ENCODE measurements at places on chromosomes 2 and 18. TPM values are rescaled to one million over a fixed set of nuclear protein-coding genes. Genes with fewer than 3 reads are reported as not detected.

DNA sequence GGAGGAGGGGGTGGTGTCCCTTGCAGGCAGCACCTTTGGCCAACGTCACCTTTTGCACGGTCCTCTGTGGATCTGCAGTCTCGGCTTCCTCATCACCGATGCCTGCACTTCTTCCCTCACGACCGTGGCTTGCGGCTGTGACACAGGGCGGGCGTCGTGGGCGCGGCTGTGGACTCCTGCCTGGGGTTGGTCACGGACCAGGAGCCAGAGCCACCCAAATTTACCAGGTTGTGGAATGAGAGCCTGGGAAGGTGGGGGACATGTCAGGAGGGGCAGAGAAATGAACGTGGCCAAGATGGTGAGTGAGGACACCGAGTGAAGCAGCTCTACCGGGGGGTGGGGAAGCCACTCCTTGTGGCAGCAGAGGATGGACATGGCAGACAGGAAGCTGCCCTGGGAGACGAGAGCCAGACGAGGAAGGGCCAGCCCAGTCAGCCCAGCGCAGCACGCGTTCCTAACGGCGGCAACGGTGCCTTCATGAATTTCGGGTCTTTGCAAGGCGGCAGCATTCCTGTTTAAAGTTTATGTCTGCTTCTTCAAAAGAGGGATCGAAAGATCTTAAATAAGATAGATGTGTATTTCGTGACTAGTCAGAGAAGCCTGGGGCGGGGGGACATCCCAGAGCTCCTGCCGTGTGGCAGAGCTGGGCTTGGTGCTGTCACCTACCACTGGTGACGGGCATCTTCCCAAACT, 84.2 kb downstream of the LRRFIP1 start:
- peaks cover 45% of the 10 kb centered on the region for H3K36me3 ChIP-seq
- no peak overlapping the region for H3K4me3 ChIP-seq
- no peak for DNase-seq
- H3K4me1 ChIP-seq: peaks cover 30% of the 10 kb centered on the region
- H3K27me3 ChIP-seq: no peaks in the 10 kb centered on the region

- H3K27me3 ChIP-seq: no peaks in the 10 kb centered on the region
- H3K4me1 ChIP-seq: no peaks in the 10 kb centered on the region
- H3K4me3 ChIP-seq: no peak overlapping the region
- no peaks in the 10 kb centered on the region for H3K36me3 ChIP-seq
- DNase-seq: no peak
These were observed 141.5 kb downstream of the AQP4 start for GRCh38 chr18:26723981-26724380.

Gene ACMSD
- not detected for total RNA-seq

DNA sequence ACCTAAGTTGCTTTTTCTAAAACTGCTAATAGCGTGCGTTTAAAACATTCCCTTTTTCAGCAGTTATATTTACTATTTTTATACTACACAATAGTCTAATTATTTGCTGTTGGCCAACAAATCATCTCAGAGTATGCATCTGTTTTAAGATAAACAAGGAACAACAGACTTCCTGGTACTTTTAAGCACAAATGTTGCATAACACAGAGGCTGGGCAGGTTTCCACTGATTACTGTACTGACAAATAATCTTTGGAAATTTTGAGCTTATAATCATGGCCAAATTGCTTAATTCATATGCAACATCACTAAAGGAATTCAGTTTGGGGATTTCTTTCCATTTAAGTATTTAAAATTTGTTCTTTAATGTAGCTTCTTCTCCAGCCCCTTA, 737.4 kb upstream of the SALL3 start:
- peaks cover 7% of the 10 kb centered on the region for H3K4me1 ChIP-seq
- DNase-seq: no peak
- no peak overlapping the region for H3K27ac ChIP-seq
- H3K36me3 ChIP-seq: no peaks in the 10 kb centered on the region

Gene METTL21A
- total RNA-seq: 13.0 TPM

DNA sequence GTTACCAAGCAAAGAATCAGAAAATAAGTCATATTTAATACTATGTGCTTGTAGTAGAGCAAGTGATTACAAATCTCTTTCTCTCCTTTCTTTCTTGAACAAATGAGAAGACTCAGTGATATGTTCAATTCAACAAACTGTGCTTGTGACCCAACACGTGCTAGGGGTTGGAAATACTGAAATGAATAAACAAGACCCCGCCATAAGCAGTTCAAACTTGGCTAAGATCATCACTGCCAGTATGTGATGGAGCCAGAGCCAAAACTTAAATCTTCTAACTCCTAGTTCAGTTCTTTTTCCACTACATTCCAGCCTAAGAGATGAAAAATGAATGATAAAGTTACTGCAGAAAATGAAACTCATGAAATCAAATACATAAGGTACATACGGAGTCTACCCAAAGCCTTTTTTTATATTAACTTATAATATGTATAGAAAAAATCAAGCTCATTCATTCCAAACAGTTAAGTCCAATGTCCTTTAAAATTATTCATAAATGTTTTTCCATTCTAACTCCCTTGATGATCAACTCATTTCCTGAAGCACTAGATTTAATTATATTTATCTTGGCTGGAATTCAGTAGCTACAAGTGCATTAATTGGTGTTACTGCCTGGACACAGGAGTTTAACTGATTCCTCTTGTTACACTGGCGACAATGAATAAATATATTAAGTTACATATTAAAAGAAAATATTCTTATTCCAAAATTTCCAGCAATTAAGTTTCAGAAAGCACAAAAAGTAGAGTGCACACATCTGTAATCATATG, 36.0 kb downstream of the GALNT3 start:
- no peaks in the 10 kb centered on the region for H3K27me3 ChIP-seq
- peaks cover 24% of the 10 kb centered on the region for H3K4me1 ChIP-seq
- no peak overlapping the region for H3K4me3 ChIP-seq

Gene SNRNP200
- 74.0 TPM for total RNA-seq

DNA sequence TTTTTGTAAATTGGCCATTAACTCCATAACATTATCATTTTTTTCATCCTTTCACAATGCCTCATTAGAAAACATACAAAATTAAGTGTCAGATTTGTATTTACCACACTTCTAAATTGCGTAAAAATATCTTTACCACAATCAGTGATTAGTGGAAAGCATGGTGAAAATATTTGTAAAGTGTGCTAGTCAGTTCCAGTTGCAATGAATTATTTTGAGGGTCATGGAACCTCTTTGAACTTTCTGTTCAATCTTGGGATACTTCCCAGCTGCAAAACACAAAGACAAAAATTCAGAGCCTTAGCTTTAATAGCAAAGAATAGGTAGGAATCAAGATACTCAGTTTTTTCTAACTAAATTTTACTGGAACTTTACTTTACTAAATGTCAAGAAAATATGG, 4.0 kb upstream of the COL3A1 start:
- DNase-seq: no peak
- H3K36me3 ChIP-seq: no peaks in the 10 kb centered on the region
- no peaks in the 10 kb centered on the region for H3K4me1 ChIP-seq
- H3K27me3 ChIP-seq: no peaks in the 10 kb centered on the region
- no peak overlapping the region for H3K4me3 ChIP-seq

GRCh38 chr2:46535896-46536295, 56.5 kb downstream of the TMEM247 start:
- no peaks in the 10 kb centered on the region for H3K27me3 ChIP-seq
- no peak for DNase-seq
- no peak overlapping the region for H3K27ac ChIP-seq
- no peak overlapping the region for H3K4me3 ChIP-seq
- peaks cover under 1% of the 10 kb centered on the region for H3K4me1 ChIP-seq
- peaks cover 8% of the 10 kb centered on the region for H3K36me3 ChIP-seq

GRCh38 chr2:15584767-15585469, 6.8 kb upstream of the DDX1 start:
- DNase-seq: no peak
- H3K4me1 ChIP-seq: no peaks in the 10 kb centered on the region
- no peak overlapping the region for H3K4me3 ChIP-seq
- H3K27me3 ChIP-seq: no peaks in the 10 kb centered on the region

DNA sequence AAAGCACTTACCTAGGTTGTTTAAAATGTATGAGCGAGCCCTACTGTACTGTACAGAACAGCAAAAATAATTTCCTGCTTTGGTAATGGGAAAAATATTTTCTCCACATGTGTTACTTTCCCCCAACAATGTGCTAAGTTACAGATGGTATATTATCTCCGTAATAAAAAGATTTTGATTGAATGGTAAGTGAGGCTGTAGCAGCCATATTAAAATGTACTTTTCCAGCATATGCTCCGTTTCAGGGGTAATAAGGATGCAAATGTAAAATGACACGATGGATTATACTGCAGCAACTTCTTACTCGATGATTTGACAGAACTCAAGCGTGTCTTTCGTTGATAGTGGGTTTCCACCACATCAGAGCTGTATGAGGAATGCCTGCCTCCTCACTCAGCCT, 50.5 kb downstream of the OSBPL6 start:
- no peak for DNase-seq
- no peaks in the 10 kb centered on the region for H3K27me3 ChIP-seq
- H3K4me1 ChIP-seq: peaks cover 9% of the 10 kb centered on the region
- H3K27ac ChIP-seq: no peak overlapping the region
- H3K36me3 ChIP-seq: no peaks in the 10 kb centered on the region

Gene MAP3K19
- 1.1 TPM for total RNA-seq

Gene NYAP2
- total RNA-seq: 0.18 TPM

- peak; percentile 24 for DNase-seq
- H3K36me3 ChIP-seq: no peaks in the 10 kb centered on the region
- peaks cover 6% of the 10 kb centered on the region for H3K4me1 ChIP-seq
- H3K4me3 ChIP-seq: no peak overlapping the region
- no peaks in the 10 kb centered on the region for H3K27me3 ChIP-seq
These were observed 22.9 kb upstream of the GPR55 start for GRCh38 chr2:230947908-230948365.

DNA sequence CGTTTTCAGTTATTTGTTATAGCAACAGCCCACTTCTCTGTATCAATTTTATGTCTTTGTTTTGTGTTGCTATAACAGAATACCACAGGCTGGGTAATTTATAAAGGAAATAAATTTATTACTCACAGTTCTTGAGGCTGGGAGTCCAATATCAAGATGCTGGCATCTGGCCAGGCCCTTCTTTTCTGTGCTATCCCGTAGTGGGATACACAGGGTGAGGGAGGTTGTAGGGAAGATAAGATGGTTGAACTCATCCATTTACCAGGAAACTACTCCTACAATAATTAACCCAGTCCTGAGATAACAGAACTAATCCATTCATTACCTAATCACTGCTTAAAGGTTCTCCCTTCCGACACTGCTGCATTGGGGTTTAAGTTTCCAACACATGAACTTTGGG, 220.7 kb downstream of the TPGS2 start:
- DNase-seq: no peak
- H3K4me3 ChIP-seq: no peak overlapping the region
- H3K27me3 ChIP-seq: no peaks in the 10 kb centered on the region
- no peaks in the 10 kb centered on the region for H3K36me3 ChIP-seq

- no peak overlapping the region for H3K27ac ChIP-seq
- H3K36me3 ChIP-seq: no peaks in the 10 kb centered on the region
- peaks cover 36% of the 10 kb centered on the region for H3K4me1 ChIP-seq
- H3K4me3 ChIP-seq: peak overlapping the region; percentile 60
These were observed 473 bp upstream of the NOL4 start for GRCh38 chr18:34225218-34225553.

DNA sequence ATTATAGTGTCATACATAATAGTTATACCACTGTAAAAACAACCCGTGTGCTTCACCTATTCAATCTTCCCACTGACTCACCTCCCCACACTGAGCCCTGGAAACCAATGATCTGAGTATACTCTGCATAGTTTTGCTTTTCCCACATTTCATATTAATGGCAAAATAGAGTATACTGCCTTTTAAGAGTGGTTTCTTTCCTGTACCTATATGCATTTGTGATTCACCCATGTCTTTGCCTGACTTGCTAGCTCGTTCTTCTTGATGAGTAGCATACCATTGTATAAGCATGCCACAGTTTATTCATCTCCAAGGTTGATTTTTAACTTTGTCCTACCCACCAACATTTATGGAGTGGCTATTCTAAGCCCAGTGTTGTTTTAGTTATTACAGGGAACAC, 686.4 kb downstream of the PLCL1 start:
- no peak overlapping the region for H3K4me3 ChIP-seq
- H3K27ac ChIP-seq: no peak overlapping the region
- no peaks in the 10 kb centered on the region for H3K36me3 ChIP-seq
- H3K4me1 ChIP-seq: no peaks in the 10 kb centered on the region

Gene SPRED2
- 6.4 TPM for total RNA-seq

Gene IL18RAP
- 1.8 TPM for total RNA-seq

- no peaks in the 10 kb centered on the region for H3K36me3 ChIP-seq
- H3K4me3 ChIP-seq: no peak overlapping the region
- peak overlapping the region; percentile 15 for H3K27ac ChIP-seq
These were observed 188.6 kb upstream of the GATA6 start for GRCh38 chr18:21980744-21981143.

GRCh38 chr18:49133112-49133511, 182.3 kb upstream of the SMAD7 start:
- no peaks in the 10 kb centered on the region for H3K4me1 ChIP-seq
- H3K27me3 ChIP-seq: no peaks in the 10 kb centered on the region
- H3K4me3 ChIP-seq: no peak overlapping the region
- no peak overlapping the region for H3K27ac ChIP-seq

Gene CPLX4
- not detected for total RNA-seq

- H3K27me3 ChIP-seq: peaks cover 7% of the 10 kb centered on the region
- DNase-seq: peak; percentile 87
- H3K36me3 ChIP-seq: no peaks in the 10 kb centered on the region
- peak overlapping the region; percentile 69 for H3K27ac ChIP-seq
These were observed 73.1 kb upstream of the PXDN start for GRCh38 chr2:1817256-1818051.

Gene KANSL1L
- 128 TPM for total RNA-seq

DNA sequence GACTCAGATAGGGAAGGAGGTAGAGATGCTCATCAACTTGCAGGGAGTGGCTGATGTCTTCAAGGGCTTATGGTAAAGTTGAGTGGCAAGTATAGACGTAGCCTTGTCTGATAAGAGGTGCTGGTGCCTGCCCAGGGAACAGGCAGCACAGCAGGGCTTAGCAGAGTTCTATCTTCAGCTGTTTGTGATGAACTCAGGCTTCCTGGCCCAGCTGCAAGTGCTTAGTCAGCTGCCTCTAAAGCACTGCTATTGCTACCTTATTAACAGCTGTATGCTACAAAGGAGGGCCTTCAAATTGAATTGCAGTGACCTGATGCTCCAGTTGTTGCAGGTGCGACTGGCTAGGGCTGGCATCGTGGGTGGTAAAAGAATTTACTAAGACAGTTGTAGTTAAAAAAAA, 82.1 kb downstream of the TSN start:
- no peak for DNase-seq
- no peaks in the 10 kb centered on the region for H3K4me1 ChIP-seq
- no peaks in the 10 kb centered on the region for H3K36me3 ChIP-seq

GRCh38 chr2:74499267-74499939, at the start of gene LBX2:
Gene LBX2, minus strand, starts transcription at chr2:74499603. Its CDS starts 66 bp downstream, at chr2:74499537.
- H3K27ac ChIP-seq: peak within 1 kb of the TSS; percentile 51
- peaks cover 4% of the 10 kb centered on the region for H3K36me3 ChIP-seq
- DNase-seq: peak; percentile 56
- H3K4me3 ChIP-seq: peak within 1 kb of the TSS; percentile 40
- peaks cover 48% of the 10 kb centered on the region for H3K4me1 ChIP-seq

Gene GPR39
- total RNA-seq: 16.0 TPM

DNA sequence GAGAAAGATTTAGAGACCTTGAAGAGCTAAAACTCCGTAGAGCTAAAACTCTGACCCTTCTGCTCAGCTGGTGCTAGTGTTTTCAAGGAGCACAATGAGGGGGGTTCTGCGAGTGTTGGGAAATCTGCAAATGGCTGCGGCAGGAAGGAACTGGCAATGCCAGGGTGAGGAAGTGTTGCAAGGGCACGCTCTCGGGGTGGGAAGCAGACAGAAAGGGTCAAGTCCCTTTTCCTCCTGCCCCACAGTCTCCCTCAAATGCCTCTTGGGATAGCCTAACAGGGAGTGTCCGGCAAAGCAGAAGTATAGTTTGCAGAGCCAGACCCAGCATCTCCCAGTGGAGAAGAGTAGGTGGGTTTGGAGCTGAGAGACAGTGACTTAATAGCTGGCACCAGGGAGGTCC, 60.5 kb downstream of the NCAPH start:
- no peak overlapping the region for H3K27ac ChIP-seq
- H3K27me3 ChIP-seq: no peaks in the 10 kb centered on the region
- DNase-seq: no peak
- H3K36me3 ChIP-seq: no peaks in the 10 kb centered on the region
- H3K4me3 ChIP-seq: no peak overlapping the region
- no peaks in the 10 kb centered on the region for H3K4me1 ChIP-seq
